ENCODE measurements at places on chromosomes 6 and 20. TPM values are rescaled to one million over a fixed set of nuclear protein-coding genes. Genes with fewer than 3 reads are reported as not detected.

DNA sequence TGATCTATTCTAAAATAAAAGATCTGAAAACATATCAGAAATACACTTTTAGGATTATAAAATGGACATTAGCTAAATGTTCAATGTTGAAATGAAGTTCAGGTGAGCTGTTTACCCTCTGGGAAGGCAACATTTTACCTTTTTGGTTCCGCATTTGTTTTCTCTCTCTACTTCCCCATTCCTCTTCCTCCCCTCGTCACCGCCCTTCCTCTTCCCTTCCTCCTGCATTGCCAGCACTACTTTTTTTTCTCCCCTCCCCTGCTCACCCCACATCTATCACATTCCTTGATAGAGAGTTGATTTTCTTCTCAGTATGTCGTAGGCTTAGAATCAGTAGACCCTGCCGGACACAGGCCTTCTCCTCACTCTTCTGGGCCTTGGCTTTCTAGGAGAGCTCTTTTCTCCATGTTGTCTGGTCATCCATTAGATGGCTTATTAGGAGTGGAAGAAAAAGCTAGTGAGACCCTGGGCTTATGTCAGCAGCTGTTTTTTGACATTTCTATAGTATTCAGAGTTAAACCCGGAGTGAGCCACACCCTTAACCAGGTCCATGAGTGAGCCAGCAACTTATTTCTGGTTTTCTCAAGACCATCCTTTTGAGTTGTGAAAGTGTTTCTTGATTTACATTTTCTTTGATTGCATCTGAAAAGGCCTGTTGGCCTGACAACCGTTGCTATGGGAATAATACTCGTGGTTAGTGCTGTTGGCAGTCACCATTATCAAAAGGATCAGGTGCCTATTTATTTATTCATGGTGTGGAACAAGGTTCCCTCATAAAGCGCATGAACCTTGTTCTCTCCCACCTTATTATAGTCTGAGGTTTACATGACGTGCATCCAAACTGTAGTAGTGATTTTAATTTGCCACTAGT, 90.9 kb downstream of the DTD1 start:
- no peak for DNase-seq

GRCh38 chr20:36754656-36755222, 8.8 kb upstream of the NDRG3 start:
- no peak for DNase-seq

GRCh38 chr6:100726666-100727065, 154.5 kb downstream of the ASCC3 start:
- DNase-seq, result no peak

DNA sequence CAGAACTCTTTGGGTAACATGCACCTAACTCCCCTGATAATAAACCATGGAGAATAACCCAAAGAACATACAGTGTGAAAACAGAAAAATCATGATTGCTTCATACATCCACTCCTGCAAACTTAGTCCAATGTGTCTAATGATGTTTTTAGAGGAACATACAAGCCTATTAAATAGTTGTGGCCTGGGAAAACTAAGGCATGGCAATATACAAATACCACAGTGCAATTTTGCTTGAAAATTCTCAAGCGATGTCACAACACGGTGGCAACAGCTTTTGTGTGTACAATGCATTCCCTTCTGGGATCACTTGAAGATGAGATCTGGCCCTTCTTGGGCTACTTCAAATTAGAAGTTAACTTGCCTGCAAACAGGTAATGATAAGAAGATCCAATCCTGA, 16.7 kb downstream of the MAP3K5 start:
- DNase-seq, result no peak

- DNase-seq, result no peak
Measured at GRCh38 chr6:135784507-135784906, 67.0 kb upstream of the PDE7B start.

SNAI1 gene
- not detected for total RNA-seq

BPIFB2 gene
- total RNA-seq, result 0.31 TPM

HLA-DRB1 gene
- 0.16 TPM for total RNA-seq

SLC2A10 gene
- total RNA-seq, result 7.5 TPM

CLIC5 gene
- total RNA-seq, result 0.47 TPM

All from occipital lobe (tissue), 3 donors.